Erythroblast (primary cell): ENCODE measurements at places on chromosomes 3 and 15.

DNA sequence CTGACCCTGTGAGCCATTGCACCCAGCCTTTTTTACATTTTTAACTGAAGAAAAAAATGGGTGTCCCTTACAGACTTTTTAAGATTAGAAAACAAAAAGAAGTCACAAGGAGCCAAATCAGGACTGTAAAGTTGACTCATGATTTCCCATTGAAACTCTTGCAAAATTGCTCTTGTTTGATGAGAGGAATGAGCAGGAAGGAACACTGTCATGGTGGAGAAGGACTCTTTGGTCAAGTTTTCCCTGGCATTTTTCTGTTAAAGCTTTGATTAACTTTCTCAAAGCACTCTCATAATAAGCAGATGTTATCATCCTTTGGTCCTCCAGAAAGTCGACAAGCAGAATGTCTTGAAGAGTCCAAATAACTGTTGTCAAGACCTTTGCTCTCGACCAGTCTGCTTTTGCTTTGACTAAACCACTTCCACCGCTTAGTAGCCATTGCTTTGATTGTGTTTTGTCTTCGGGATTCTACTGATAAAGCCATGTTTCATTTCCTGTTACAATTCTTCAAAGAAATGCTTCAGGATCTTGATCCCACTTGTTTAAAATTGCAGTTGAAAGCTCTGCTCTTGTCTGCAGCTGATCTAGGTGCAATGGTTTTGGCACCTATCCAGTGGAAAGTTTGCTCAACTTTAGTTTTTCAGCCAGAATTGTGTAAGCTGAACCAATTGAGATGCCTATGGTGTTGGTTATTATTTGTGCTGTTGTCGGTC, 369.4 kb downstream of the MAGI1 start:
- DNase-seq, result no peak

- peak; percentile 6 for DNase-seq
Observed at GRCh38 chr15:31758126-31758525, 272.2 kb upstream of the CHRNA7 start.

- DNase-seq, result peak; percentile 50
Observed at GRCh38 chr3:157300981-157301663, 135.5 kb upstream of the PTX3 start.

- DNase-seq, result no peak
Observed at GRCh38 chr3:42236611-42237010, 29.4 kb downstream of the CCK start.

DNA sequence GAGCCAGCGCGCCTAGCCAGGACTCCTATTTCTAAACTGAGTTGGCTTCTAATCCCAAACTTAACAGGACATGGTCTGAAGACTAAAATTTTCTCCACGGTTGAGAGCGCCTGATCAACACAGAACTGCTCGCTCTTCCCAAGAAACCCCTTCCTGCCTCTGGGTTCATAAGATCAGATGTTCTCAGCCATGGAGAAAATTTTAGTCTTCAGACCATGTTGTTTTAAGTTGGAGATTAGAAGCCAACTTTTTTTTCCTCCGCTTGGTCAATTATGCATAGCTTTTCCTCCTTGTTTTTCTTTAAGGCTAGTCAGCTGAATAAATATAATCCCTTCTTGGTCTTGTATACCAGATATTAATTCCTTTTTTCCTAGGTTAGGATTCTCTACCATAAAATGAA, 356.6 kb upstream of the ADAMTS9 start:
- no peak for DNase-seq

DNA sequence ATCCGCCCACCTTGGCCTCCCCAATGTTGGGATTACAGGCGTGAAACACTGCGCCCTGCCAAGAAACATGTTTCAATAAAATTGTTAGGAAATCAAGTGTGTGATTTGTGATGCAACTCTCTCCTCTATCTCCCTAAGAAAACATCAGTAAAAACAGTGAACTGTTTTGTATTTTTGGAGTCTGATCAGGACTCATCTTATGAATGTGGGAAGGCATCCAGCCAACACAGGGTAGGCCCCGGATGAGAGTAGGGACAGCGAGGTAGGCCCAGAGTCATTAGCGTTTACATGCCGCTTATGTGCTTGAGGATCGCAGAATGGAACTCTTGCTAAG, 884 bp upstream of the GLYCTK start:
- no peak for DNase-seq

- no peak for DNase-seq
Observed at GRCh38 chr3:177190756-177191681, 6.3 kb downstream of the TBL1XR1 start.

DNA sequence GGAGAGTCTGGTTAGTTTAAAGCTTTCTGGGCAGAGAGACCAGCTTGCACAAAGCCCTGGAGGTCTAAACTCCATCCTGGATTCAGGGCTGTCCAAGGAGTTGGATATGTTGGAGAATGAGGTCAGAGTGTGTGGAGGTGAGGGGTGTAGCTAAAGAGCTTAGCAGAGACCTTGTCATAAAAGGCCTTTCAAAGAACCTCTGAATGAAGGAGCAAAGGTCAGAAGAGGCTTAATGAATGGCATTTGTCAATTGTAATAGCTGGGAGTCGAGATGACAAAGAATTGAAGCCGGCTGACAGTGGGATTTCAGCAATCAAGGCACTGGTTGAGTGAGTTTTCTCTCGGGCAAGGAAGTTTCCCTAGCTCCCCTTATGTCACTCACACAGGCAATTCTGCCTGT, 202.6 kb downstream of the PDCD6IP start:
- no peak for DNase-seq

- no peak for DNase-seq
Observed at GRCh38 chr3:53902711-53903110, 11.1 kb upstream of the SELENOK start.

DNA sequence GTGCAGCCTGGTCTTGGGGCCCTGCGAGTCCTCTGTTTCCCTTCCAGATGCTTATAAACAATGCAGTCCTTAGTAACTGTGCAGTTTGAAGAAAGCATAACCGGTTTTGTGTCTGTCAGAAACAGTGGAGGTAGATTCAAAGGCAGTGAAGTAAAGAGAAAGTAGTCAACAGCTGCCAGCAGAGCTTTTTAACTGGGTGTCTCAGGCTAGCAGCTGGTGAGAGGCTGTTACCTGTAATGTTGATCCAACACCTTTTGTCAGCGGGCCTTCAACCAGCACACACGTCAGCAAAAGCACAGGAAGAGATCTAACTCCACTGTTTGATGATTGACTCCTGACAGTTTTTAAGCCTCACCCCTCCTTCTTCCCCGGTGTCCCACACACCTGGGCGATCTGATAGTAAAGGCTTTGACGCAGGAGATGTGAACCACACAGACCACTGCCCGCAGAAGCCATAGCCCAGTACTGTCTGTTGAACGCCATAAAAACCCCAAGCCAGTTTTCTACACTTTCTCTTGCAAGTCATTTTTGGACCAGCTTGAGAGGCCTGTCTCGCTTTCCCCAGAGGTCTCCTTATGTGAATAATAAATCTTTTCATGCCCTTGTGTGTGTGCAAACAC, 178.0 kb downstream of the FMN1 start:
- DNase-seq, result no peak

DNA sequence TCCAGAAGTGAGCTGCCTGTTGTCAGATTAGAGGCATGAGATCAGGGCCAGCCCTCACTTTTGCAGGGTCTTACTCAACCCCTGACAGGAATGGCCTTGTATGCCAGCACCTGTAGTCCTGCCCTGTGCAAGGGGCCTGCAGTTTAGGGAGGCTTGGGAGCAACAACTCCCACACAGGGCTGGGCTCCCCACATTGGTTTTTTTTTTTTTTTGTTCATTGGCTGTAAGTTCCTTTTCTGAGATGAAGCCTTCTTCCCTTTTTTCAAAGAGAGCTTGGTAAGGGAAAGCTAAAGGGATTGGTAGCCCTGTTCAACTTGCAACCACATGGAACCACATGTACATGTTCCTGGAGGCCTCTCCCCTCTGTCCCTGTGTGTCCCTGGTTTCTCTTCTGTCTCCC, 46.4 kb downstream of the TNFAIP8L3 start:
- no peak for DNase-seq

GRCh38 chr15:58951388-58952007, 18.0 kb upstream of the SLTM start:
- no peak for DNase-seq

DNA sequence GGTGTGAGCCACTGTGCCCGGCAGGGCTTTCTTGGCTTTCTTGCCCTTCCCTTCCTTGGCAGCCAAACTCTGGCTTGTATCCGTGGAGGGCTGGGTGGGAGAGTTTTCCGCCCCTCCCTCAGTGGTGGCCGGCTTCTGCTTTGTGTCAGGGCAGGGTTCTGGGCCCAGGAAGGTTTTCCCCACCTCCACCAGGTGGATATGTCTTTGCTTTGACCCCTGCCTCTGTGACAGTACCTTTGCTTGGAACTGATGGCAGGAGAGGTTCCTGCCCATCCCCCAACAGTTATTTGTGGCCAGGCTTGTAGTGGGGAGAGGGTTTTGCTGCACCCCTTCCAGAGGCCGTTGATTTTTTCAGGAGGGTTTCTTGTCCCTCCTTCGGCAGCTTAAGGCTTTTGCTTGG, 24.3 kb downstream of the CSPG5 start:
- no peak for DNase-seq

DNA sequence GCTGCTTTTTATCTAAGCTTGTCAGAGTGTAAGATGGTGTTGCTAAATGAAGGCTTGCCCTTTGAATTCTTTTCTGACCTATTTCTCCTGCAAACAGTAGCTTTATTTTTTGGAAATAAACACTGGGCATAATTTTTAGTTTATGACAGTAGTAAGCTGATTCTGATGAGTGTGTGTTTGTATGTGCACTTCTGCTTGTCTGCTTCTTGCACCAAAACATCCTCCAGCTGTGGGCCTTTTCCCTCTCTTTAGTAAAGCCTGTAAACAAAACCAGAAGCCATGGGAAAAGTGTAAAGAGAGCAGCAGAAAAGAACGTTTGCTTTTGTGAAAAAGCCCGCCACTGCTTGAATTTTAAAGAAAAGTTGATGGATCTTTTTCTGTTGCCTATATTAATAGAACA, 136.4 kb upstream of the IL12A start:
- DNase-seq, result no peak

DNA sequence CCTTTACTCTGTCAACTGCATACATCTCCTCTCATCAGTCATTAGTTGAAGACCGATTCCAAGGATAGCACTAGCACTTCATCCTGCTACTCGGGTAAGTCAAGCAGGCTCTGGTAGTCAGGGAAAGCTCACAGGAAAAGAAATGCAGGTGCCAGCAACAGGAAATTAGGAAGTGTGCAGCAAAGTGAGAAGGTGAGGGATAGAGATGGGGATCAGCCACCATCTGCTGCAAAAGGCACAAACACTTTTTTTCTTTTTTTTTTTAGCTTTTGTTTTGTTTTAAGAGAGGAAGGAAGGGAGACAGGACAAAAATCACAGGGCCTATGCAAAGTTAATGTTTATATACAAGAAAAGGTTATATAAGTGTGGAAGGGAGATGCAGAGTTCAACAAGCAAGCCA, 9.0 kb upstream of the BTLA start:
- DNase-seq, result no peak

- DNase-seq, result peak; percentile 10
Observed at GRCh38 chr15:45187894-45188830, at the start of gene SHF. SHF (minus strand) TSS chr15:45187966; CDS start chr15:45187951, 15 bp downstream.

DNA sequence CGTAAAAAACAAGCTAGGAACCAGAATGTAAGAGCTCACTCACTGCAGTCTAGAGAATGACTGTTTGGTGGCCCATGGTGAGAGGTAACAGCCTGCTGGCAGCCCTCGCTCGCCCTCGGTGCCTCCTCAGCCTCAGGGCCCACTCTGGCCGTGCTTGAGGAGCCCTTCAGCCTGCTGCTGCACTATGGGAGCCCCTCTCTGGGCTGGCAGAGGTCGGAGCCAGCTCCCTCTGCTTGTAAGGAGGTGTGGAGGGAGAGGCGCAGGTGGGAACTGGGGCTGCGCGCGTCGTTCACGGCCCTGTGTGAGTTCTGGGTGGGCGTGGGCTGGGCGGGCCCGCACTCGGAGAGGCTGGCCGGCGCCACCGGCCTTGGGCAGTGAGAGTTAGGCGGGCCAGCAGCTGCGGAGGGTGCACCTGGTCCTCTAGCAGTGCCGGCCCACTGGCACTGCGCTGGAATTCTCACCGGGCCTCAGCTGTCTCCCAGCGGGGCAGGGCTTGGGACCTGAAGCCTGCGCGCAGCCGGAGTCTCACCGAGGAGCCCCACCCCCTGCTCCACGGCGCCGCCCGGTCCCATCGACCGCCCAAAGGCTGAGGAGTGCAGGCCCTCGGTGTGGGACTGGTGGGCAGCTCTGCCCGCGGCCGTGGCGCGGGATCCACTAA, 420.6 kb downstream of the RBMS3 start:
- DNase-seq, result no peak

DNA sequence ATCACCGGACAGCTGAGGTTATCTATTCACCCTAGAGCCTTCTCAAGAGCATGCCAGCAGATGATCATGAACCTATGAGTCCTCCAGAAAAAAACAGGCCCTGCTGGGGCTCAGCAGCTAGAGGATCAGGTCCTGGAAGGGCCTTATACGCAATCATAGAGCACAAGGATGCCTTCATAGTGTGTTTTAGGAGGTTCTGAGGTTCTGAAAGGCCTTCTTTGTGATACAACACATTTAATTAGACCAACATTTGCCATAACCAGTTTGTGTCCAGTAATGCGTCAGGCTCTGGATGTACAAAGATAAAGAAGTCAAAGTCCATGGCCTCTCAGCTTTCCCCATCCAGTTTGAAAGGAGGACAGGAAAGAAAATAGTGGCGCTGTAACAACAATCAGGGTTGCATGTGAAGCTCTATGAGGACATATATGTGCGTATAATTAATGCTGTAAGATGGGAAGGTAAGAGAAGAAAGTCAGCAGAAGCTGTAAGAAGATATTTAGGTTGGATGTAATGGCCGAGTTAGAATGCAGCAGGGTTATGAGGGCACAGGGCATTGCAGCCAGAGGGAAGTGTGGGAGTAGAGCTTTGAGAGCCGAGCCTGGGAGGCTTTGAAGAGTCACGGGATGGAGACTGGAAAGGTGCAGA, 302.6 kb upstream of the TBL1XR1 start:
- no peak for DNase-seq

- no peak for DNase-seq
Observed at GRCh38 chr15:33636958-33637357, 326.2 kb downstream of the RYR3 start.

DNA sequence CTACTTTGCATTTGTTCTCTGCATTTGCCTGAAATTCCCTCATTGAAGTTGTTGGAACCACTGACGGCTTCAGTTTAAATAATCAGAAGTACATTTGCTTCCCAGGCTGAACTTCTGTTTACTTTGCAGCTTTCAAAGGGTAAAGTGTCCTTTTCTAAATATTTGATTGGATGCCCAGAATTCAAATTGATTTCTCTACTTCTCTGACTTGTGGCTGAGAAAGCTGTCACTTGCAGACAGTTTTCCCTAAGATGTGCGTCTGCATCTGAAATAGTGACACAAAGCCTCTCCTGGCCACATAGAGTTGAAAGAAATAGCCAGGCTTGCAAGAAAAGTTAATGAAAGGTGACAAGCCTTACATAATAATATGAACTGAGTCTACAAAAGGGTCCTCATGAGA, 299.6 kb downstream of the THSD4 start:
- DNase-seq, result no peak

GRCh38 chr15:100778831-100779288, 100.8 kb upstream of the ALDH1A3 start:
- no peak for DNase-seq
